ENCODE measurements at places on chromosomes 1 and 21.

DNA sequence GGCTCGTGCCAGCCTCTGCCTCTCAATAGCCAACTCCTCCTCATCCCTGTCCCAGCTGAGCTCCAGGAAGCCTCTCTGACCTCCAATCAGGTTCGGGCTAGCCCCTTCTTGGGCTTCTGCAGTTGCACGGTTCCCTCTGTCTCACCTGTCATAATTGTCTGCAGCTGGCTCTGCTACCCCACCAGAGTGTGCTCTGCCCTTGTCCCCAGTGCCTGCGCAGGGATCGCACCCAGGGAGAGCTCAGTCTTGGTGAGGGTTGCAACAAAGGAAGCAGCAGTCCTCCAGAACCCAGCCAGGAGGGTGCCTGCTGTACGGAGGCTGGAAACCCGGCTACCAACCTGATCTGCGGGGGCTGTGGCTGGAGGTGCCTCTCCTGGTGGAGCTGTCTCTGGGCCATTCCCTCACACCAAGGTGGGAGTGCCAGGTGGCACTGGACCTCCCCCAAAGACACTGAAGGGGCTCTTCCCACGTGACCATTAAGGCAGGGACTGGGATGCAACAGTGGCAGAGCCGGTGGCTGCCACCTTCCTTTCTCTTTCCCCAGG is 63.5 kb upstream of the DMRTB1 start:
- H3K4me3 ChIP-seq = no peak overlapping the region
- H3K27me3 ChIP-seq = no peaks in the 10 kb centered on the region
- no peaks in the 10 kb centered on the region for H3K36me3 ChIP-seq

DNA sequence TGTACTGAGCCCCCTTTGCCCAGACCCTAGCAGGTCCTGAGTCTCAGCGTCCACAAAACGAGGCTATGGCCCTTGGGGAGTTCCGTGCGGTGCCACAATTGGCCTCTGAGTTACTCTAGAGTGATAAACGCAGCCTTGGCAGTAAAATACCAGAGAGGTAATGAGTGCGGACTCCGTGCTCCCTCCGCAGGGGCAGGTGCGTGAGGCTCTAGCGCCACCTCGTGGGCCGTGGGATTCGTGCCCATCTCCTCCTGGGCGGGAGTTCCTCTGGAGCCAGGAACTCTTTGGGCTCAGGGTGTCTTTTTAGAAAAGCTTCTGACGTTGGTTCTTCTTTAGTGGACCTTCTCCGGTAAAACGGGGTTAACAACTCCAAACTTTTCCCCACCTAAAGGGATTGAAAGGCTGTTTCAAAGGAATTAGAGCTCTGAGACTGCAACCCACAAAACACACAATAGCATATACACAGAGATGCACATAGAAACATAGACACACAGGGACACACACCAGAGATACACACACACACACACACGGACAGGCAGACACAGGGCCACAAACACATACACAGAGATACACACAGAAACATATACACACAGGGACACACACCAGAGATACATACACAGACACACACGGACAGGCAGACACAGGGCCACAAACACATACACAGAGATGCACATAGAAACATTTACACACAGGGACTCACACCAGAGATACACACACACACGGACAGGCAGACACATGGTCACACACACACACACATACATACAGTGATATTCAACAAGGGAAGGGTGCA is 99.4 kb downstream of the KCNJ15 start:
- no peaks in the 10 kb centered on the region for H3K27me3 ChIP-seq
- H3K36me3 ChIP-seq = no peaks in the 10 kb centered on the region
- DNase-seq = peak; percentile 41
- no peak overlapping the region for H3K27ac ChIP-seq
- no peak overlapping the region for H3K4me3 ChIP-seq

DNA sequence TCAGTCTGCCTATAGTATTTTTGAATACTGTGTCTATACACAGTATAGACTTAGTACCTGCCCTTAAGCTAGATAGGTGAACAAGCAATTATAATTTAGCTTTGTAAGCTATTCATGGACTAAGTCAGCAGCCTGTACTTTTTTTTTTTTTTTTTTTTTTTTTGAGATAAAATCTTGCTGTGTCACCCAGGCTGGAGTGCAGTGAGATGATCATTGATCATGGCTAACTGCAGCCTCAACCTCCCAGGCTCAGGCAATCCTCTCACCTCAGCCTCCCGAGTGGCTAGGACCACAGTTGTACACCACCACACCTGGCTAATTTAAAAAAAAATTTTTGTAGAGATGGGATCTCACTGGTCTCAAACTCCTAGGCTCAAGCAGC is 17.3 kb downstream of the ITSN1 start:
- H3K4me1 ChIP-seq = no peaks in the 10 kb centered on the region
- no peaks in the 10 kb centered on the region for H3K27me3 ChIP-seq

- H3K27ac ChIP-seq = no peak overlapping the region
- no peak overlapping the region for H3K4me3 ChIP-seq
- no peak for DNase-seq
These were observed 603.9 kb downstream of the AMY1C start for GRCh38 chr1:104353580-104353979.

GRCh38 chr1:26130695-26131094 is 19.1 kb downstream of the PDIK1L start:
- H3K27me3 ChIP-seq = no peaks in the 10 kb centered on the region
- H3K4me1 ChIP-seq = peaks cover 28% of the 10 kb centered on the region
- no peak overlapping the region for H3K27ac ChIP-seq
- DNase-seq = no peak

DNA sequence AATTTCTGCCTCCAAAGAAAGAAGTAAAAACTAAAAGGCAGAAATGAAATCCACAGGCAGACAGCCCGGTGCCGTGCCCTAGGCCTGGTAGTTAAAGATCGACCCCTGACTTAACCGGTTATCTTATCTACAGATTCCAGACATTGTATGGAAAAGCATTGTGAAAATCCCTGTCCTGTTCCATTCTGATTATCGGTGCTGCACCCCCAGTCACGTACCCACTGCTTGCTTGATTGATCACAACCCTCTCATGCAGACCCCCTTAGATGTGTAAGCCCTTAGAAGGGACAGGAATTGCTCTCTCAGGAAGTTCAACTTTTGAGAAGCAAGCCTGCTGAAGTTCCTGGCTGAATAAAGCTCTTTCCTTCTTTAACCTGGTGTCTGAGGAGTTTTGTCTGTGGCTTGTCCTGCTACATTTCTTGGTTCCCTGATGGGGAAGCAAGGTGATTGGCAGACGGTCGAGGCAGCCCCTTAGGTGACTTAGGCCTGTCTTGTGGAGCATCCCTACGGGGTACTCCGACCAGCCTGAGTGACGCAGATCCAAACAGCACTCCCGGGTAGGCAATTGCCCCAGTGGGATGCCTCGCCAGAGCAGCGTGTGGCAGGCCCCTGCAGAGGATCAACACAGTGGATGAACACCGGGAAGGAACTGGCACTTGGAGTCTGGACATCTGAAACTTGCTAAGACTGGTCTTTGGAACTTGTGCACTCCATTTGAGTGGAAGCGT is 111.2 kb upstream of the PPM1J start:
- no peaks in the 10 kb centered on the region for H3K36me3 ChIP-seq
- H3K4me3 ChIP-seq = no peak overlapping the region
- no peaks in the 10 kb centered on the region for H3K27me3 ChIP-seq
- H3K27ac ChIP-seq = no peak overlapping the region

DNA sequence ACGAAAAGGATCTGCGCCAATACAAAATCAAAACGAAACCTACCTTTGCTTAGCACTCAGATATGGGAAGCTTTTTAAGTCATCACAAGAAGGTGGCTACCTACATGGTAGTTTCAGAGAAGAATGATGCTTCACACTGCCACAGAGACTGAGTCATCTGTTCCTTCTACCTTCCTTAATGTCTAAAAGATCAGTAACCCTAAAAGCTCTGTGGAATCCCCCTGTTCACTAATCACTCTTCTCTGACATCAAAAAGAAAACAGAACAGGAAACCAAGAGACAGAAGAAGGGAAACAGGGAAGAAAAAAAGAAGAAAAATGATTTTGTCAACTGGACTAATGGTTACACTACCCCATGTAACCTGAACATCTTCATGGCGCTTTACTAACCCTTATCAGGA is 177.2 kb downstream of the SMYD3 start:
- H3K27ac ChIP-seq = no peak overlapping the region
- no peaks in the 10 kb centered on the region for H3K36me3 ChIP-seq
- peak overlapping the region; percentile 14 for H3K4me3 ChIP-seq
- no peaks in the 10 kb centered on the region for H3K27me3 ChIP-seq
- peaks cover 6% of the 10 kb centered on the region for H3K4me1 ChIP-seq
- no peak for DNase-seq

GRCh38 chr1:113391649-113392271 is 1.4 kb downstream of the MAGI3 start:
- no peaks in the 10 kb centered on the region for H3K36me3 ChIP-seq
- H3K27ac ChIP-seq = peak overlapping the region; percentile 60
- H3K27me3 ChIP-seq = no peaks in the 10 kb centered on the region
- DNase-seq = peak; percentile 40
- peaks cover 30% of the 10 kb centered on the region for H3K4me1 ChIP-seq
- peak overlapping the region; percentile 89 for H3K4me3 ChIP-seq

GRCh38 chr1:31799196-31799894 is 16.5 kb downstream of the SPOCD1 start:
- no peaks in the 10 kb centered on the region for H3K4me1 ChIP-seq
- no peak overlapping the region for H3K27ac ChIP-seq
- H3K4me3 ChIP-seq = no peak overlapping the region
- DNase-seq = no peak
- H3K27me3 ChIP-seq = peaks cover 3% of the 10 kb centered on the region

DNA sequence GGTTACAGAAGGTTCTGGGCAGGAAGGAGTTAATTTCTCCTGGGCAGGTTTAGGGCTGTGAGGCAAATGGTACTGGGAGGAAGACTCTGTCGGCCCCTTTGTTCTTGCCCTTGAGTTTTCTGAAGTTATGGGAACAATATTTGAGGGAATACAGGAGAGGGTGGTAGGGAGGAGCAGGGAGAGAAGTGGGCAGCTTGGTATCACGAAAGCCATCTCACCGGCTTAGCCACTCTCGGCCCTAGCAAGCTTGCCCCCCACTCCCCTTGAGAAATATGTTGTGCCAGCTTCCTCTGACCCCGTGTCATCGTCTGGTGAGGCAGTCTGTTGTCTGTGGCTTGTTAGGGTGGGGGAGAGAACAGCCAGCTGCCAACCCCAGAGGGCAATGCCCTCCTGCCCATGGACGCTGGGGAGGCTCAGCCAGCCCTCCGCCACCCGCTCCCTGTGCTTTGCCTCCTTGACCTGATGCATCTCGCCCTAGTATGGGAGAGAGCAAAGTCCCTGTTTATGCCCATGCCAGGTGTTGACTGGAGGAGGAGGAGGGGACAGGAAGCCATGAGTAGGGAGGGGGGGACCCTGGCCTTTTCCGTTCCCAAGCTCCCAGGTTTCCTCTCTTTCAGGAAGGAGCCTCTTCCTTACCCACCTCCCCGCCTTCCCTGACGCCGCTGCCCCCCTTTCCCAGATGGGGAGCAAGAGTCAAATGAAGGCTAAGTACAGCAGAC is 1.2 kb downstream of the EFNA1 start:
- no peak for DNase-seq
- peaks cover 12% of the 10 kb centered on the region for H3K27me3 ChIP-seq
- H3K4me1 ChIP-seq = peaks cover 32% of the 10 kb centered on the region
- no peak overlapping the region for H3K27ac ChIP-seq
- H3K4me3 ChIP-seq = no peak overlapping the region
- H3K36me3 ChIP-seq = no peaks in the 10 kb centered on the region

DNA sequence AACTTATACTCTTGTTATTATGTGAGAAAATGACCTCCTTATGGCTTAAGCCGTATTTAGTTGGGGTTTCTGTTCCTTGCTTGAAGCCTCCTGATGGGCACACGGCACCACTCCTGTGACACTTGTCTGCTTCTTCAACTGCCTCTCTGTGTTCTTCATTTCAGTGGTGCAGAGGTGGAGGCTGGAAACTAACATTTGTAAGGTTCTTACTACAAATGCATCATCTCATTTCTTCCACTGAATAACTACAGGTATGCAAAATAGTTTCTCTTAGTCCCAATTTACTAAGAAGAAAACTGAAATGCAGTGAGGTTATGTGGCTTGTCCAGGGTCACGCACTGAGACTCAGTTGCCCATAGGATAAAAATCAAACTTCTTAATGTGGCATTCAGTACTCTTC is 23.6 kb upstream of the ZNF362 start:
- peaks cover 6% of the 10 kb centered on the region for H3K27me3 ChIP-seq
- no peak overlapping the region for H3K4me3 ChIP-seq
- no peaks in the 10 kb centered on the region for H3K36me3 ChIP-seq
- no peaks in the 10 kb centered on the region for H3K4me1 ChIP-seq

DNA sequence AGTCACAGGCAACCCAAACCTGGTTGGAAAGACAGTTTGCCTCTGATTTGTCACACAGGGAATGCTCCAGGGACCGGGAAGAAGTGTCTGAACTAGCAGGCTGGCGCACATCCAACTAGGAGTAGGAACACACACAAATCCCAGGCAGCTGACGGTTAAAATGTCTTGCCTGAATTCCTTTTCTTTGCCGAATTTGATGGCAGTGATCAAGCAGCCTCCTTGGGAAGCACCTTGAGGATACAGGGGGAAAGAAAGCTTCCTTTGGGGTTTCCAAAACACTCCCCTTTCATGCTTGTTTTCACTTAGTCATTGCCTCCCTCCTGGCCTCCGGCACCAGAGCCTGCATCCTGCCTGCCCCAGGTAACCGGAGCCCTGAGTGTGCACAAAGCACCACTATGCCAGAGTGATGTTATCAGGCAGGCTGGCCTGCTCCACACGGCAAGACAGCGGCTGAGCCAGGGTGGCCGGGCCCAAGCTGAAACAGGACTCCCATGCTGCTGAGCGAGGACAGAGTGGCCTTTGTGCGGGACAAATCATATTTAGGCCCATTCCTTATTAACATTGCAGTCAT is 193.8 kb downstream of the LMX1A start:
- H3K36me3 ChIP-seq = no peaks in the 10 kb centered on the region
- H3K27me3 ChIP-seq = no peaks in the 10 kb centered on the region
- no peak for DNase-seq
- no peak overlapping the region for H3K4me3 ChIP-seq

DNA sequence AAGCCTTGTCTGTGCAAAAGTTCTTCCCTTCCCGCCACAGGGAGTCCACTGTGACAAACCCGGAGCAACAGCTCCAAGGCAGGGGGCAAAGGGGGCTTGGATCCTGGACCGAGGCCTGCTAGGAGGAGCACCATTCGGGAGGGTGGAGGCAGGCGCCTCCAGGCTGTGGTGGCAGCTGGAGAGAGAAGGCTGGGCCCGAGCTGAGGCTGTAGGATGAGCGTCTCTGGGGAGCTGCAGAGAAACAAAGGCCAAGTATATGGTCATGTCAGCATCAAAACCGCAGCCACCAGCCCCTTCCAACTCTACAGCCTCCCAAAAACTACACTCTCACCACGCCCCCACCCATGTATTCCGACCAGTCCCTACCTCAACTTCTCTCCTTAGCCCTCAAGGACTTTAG is 579 bp downstream of the SH3BP5L start:
- peaks cover 25% of the 10 kb centered on the region for H3K36me3 ChIP-seq
- peak overlapping the region; percentile 91 for H3K27ac ChIP-seq
- peaks cover 62% of the 10 kb centered on the region for H3K4me1 ChIP-seq
- peak overlapping the region; percentile 97 for H3K4me3 ChIP-seq
- H3K27me3 ChIP-seq = no peaks in the 10 kb centered on the region

- DNase-seq = no peak
- H3K4me3 ChIP-seq = no peak overlapping the region
- no peak overlapping the region for H3K27ac ChIP-seq
- H3K36me3 ChIP-seq = no peaks in the 10 kb centered on the region
- no peaks in the 10 kb centered on the region for H3K27me3 ChIP-seq
These were observed 2.5 kb downstream of the CNR2 start for GRCh38 chr1:23910553-23911246.
